Left kidney (tissue), 8 donors: ENCODE measurements at places on chromosomes 3 and 15. TPM values are rescaled to one million over a fixed set of nuclear protein-coding genes. Genes with fewer than 3 reads are reported as not detected.

RPP14 gene
- 27.4 TPM for polyA plus RNA-seq

INKA1 gene
- 8.6 TPM for polyA plus RNA-seq

ZNF501 gene
- polyA plus RNA-seq, result 14.8 TPM

- no peak for DNase-seq
Measured at GRCh38 chr15:58010983-58011382, 54.5 kb downstream of the ALDH1A2 start.

GHRL gene
- 2.7 TPM for polyA plus RNA-seq

GRCh38 chr3:160784853-160785252 is 28.8 kb downstream of the PPM1L start:
- no peak for DNase-seq

DNA sequence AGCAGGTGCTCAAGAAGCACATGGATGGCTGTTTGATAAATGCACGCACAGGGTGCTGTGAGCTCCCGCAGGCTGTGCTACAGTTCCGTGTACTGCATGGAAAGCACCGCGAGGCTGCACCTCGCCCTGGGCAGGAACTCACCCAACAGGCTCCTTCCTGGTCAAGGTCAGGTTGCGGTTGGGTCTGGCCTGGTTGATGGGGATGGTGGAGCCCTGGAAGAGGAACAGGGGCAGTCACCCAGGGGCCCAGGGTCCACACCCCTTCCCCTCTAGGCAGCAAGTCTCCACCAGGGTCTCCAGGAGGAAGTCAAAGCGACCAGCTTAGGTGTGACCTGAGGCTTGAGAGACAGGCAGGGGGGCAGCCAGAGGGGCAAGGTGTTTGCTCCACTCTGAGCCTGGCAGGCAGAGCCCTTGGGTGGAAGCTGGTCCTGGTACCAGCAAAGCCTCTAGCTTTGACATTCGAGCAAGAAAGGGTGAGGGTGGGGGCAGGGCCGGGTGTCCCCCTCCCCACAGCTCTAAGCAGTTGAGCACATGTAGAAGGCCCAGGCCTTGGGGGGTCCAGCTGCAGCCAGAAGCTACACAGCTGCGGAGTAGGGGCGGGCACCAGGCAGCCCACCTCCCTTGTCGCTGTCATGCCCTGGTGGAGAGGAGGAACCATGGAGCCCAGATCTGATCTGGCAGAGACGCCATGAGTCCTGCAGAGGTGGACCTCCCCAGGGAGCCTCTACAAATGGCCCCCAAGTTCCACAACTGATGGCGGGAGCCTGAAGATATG is 46.3 kb upstream of the SLC41A3 start:
- DNase-seq, result no peak

IL17RE gene
- polyA plus RNA-seq, result 18.6 TPM
